ENCODE measurements at places on chromosomes 6 and 20.

- DNase-seq = no peak
Observed at GRCh38 chr20:20395903-20396568, 28.1 kb downstream of the INSM1 start.

DNA sequence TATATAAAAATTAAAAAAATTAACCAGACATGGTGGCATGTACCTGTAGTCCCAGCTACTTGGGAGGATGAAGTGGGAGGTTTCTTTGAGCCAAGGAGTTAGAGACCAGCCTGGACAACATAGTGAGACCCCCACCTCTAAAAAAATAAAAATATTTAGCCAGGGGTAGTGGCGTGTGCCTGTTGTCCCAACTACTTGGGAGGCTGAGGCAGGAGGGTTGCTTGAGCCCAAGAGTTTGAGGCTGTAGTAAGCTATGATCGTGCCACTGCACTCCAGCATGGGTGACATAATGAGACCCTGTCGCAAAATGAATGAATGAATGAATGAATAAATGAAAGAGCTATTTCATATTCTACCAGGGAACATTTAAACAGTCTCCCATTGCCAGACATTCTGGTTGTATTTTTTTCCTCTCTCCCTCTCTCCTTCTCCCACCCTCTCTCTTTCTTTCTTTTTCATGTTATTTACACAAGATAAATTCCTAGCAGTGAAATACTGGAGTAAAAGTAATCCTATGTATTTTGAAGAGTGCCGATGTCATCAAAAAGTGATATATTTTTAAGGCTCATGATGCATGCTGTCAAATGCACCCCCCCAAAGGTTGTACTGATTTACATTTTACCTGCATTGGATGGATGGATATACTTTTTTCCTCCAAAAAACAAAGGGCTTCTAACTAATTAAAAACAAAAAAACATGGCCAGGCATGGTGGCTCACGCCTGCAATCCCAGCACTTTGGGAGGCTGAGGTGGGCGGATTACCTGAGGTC is 194.8 kb upstream of the ZNF217 start:
- no peak for DNase-seq

DNA sequence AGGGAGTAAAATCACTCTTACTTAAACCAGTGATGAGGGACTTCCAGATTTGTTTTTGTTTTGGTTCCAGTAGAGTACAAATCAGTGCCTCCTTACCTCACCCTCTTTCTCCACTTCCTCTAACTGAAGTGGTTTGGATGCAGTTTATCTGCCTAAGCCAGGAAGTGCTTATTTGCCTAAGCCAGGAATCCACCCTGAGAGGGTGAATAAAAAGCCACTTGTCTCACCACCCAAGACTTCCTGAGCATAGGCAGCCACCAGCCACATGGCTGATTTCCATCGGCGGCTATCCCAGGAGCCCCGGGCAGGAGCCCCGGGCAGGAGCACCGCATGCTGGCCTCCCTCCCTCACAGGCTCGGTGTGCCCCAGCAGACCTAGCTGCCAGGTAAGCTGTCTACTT is 12.0 kb downstream of the LRP11 start:
- DNase-seq = no peak

DNA sequence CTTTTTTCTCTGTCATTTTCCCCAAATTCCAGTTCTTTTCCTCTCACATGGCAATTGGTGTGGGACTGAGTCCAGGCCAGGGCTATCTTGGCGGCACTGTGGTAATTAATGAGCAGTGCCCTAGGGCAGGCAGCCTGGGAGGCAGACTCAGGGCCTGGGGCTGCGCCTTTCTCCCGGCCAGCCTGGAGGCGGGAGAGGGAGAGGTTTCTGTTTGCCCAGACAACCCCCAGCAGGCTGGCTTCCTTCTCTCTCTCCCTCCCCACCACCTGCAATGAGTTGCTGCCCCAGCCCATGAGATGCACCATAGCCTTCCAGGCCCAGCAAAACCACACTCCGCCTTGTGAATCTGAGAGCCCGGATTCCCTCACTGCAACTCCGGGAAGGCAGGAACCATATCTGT is 15.1 kb upstream of the CCDC167 start:
- no peak for DNase-seq

- no peak for DNase-seq
Observed at GRCh38 chr6:46042355-46042999, 26.8 kb upstream of the CLIC5 start.

DNA sequence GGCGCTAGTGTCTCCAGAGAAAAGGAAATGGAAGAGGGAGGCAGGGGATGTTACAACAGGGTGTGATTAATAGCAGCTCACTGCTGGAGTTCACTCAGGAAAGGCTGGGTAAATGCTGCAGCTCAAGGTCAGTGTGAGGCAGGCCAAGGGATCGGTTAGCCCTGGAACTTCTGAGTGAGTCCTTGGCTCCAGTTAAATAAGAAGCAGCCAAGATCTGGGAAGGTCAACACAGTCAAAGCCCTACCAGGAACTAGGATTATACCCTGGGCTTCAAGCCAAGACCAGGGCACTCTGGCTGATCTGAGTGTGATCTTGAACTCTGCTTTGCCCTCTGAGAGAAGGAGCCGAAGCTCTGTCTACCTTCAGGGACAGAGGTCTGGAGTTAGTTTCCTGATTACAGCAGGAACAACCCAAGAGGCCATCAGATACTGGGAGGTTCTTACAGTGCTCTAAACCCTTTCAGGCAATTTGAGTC is 44.3 kb downstream of the TPD52L1 start:
- no peak for DNase-seq

GRCh38 chr6:168138436-168138835 is 59.4 kb upstream of the FRMD1 start:
- DNase-seq = peak; percentile 67

DNA sequence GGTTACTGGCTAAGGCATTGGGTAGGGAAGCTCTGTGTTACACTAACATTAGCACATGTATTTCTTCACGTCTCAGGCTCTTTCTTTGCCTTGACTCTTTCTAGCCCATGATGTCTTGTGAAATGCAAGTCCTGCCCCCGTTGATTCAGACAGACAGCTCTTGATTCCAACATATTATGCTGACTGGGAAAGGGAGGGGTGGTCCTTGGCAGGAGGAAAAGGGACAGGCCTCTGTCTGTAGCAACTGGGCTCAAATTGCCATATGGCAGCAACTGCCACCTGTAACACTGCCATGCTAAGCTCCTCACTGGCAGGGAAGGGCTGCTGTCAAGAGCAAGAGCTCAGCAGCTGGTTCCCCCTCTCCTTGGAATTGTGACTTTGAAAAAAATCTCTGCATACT is 5.7 kb upstream of the KCNK15 start:
- DNase-seq = no peak

- no peak for DNase-seq
Observed at GRCh38 chr6:82144007-82144851, 103.3 kb downstream of the IBTK start.

DNA sequence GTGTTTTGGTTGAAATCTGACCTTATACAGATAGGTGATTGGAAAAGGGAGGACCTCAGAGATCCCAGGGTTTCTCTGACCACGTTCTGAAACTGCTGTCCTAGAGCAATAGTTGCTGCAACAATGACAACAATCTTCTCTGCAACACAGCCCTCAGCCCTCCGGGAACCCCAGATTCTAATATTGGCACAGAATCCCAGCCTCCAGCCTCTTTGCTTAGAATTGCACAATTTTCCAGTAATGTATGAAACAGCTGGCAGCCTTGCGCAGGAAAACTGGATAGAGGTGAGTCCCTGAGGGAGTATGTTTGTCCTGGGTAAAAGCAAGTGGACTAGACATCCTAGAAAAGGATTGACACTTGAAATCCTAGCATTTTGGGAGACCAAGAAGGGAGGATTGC is 30.4 kb upstream of the PNRC1 start:
- DNase-seq = peak; percentile 95

DNA sequence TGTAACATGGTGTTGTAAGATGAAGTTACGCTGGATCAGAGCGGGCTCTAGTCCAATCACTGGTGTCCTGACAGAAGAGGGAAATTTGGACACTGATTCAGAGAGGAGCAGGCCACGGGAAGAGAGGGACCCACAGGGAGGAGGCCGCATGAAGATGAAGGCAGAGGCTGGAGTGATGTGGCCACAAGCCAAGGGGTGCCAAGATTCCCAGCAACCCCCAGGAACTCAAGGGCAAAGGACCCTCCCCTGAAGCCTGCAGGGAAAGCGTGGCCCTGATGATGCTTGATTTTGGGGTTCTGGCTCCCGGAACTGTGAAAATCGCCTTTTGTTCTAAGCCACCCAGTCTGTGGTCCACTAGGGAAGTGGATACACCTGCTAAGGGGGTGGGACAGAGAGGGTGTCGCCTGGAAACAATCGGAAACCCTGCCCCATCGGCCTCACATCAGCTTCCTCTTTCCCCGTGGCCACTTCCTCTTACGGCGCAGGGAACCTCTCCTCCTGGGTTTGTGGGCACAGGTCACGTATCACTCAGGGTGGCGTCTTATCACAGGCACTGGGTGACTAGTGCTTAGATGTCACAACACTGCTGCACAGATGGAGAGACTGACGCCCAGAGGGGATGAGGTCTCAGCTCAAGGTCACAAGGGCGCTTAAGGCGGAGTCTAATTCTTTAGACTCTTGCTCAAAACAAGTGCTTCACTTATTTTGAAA is 58.0 kb downstream of the SULF2 start:
- no peak for DNase-seq

- DNase-seq = no peak
Observed at GRCh38 chr6:134421501-134421900, 103.6 kb upstream of the SGK1 start.

GRCh38 chr20:53642196-53643030 is 48.8 kb upstream of the ZNF217 start:
- DNase-seq = no peak

GRCh38 chr20:36086767-36087166 is 67.8 kb upstream of the EPB41L1 start:
- no peak for DNase-seq

DNA sequence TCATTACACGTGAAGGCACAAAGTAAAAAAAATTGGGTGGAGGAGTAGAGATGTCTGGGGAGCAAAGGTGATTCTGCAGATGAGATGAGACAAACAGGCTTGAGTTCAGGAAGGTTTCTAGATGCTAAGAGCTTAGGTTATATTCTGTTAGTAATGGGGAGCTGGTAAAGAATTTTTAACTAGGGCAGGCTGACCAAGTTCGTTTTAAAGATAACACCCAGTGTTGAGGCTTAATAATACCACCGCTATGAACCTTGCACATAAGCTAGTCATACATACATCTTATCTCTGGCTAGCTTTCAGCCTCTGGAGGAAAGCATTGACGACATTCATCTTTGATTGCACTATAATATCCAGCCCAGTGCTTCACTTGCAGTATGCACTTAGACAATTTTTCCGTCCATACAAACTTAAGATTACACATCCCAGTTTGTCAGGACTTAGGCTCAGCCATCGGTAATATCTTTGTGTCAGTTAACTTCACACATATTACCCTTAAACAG is 12.1 kb downstream of the NHSL1 start:
- DNase-seq = no peak

- no peak for DNase-seq
Observed at GRCh38 chr6:3276174-3277167, 17.7 kb downstream of the PSMG4 start.

DNA sequence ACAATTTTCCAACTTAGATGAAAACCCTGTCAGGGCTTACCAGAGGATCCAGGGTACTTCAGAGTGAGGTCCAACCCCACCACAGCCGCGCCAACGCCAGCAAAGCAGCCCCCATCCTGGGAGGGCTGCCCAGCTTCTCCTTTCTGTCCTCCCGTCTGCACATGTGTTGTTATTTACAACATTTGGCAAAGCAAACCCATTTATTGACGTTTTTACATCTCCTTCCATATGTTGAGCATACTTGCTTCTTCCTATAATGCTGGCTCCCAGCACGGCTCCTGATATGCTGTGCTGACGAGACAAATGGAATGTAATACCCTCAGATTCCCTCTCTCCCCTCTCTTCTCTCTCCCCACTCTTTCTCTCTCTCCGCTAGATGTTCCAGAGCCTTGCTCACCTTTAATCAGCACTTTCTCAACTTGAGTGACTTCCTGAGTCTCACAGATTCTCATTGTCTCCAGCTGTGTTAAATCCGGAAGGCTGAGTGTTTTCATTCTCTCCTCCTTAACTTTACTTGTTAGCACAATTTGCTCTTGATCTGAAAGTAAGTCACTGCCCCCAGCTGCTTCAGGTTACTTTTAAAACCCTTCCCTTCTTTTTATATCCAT is 22.7 kb downstream of the RCAN2 start:
- no peak for DNase-seq
